Sigmoid colon (tissue), 7 donors: ENCODE measurements at places on chromosomes 5 and 9. TPM values are rescaled to one million over a fixed set of nuclear protein-coding genes. Genes with fewer than 3 reads are reported as not detected.

Gene CCDC152
- 0.41 TPM for total RNA-seq

DNA sequence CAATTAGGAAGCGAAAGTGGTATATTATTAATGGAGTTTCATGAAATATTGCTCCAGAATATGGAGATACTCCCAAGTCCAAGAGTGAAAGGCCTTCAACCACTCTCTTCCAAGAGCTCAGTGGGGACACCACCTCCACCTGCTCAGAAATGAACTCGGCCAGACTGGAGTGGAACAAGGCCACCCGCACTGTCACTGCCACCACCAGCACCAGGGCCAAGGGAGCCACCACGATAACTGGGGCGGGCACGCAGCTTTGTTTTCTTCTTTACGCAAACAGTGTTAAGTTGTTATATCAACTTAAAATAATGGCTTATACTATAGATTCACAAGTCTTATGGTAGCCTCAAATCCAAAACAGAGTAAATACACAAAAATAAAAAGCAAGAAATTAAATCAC lies 204.1 kb downstream of the TRPM3 start:
- no peak for DNase-seq

GRCh38 chr5:126028336-126028735 lies 394.9 kb upstream of the GRAMD2B start:
- DNase-seq = no peak

GRCh38 chr5:97854871-97855762 lies 672.1 kb upstream of the RIOK2 start:
- no peak for DNase-seq
